ENCODE measurements at places on chromosomes 4 and X. TPM values are rescaled to one million over a fixed set of nuclear protein-coding genes. Genes with fewer than 3 reads are reported as not detected.

Gene USP17L24
- total RNA-seq, result not detected

Gene CABS1
- not detected for total RNA-seq

Gene SPANXN4
- not detected for total RNA-seq

Gene RIPPLY1
- total RNA-seq, result not detected

Gene SYP
- total RNA-seq, result 2.2 TPM

Gene UCP1
- not detected for total RNA-seq

Gene AFP
- 2.3 TPM for total RNA-seq

Gene ANKRD50
- total RNA-seq, result 4.8 TPM

Gene ZDHHC9
- total RNA-seq, result 41.3 TPM

Gene SUV39H1
- total RNA-seq, result 22.3 TPM

Gene HTRA3
- total RNA-seq, result 14.4 TPM

Gene ZXDA
- total RNA-seq, result 1.4 TPM

Gene DCAF4L1
- total RNA-seq, result 0.12 TPM

Gene DSPP
- not detected for total RNA-seq

Gene SEPTIN11
- total RNA-seq, result 29.3 TPM

Gene IL9R
- 0.21 TPM for total RNA-seq

Gene DGKK
- total RNA-seq, result not detected

Gene DMRTC1B
- not detected for total RNA-seq

Gene WNK3
- 0.01 TPM for total RNA-seq

Gene MAGEC3
- not detected for total RNA-seq

Gene FAM184B
- not detected for total RNA-seq

Gene SPATA18
- total RNA-seq, result 3.1 TPM

Gene PTPN13
- 3.4 TPM for total RNA-seq

Gene SORCS2
- total RNA-seq, result 5.1 TPM

Gene MAGEA1
- total RNA-seq, result not detected

Gene MAGEA2B
- total RNA-seq, result not detected

Gene NKX3-2
- total RNA-seq, result 0.09 TPM

Gene IRS4
- total RNA-seq, result not detected

Gene CLDN2
- 9.9 TPM for total RNA-seq

Gene OTUD6A
- total RNA-seq, result not detected

Gene MAGEA11
- not detected for total RNA-seq
